ENCODE measurements at places on chromosomes 11 and 22.

DNA sequence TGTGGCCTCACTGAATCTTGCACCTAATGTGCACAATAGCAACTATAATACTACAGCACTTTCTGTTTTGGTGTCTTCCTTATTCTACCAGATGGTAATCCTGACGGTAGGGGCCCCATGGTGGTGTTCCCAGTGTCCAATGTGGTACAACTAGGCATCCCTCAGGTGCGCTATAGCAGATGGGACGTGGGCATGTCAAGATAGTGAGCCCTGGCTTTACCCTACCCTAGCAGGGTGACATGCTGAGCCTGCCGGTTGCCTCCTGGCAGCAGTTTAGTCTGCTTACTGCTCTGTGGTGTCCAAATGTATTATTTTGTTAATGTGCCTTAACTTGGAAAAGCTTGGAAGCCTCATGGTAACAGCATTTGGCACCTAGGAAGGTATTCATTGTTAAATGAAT, 19.2 kb downstream of the ACO2 start:
- DNase-seq, result no peak

- DNase-seq, result no peak
Measured at GRCh38 chr11:121889931-121890330, 226.1 kb downstream of the BLID start.

DNA sequence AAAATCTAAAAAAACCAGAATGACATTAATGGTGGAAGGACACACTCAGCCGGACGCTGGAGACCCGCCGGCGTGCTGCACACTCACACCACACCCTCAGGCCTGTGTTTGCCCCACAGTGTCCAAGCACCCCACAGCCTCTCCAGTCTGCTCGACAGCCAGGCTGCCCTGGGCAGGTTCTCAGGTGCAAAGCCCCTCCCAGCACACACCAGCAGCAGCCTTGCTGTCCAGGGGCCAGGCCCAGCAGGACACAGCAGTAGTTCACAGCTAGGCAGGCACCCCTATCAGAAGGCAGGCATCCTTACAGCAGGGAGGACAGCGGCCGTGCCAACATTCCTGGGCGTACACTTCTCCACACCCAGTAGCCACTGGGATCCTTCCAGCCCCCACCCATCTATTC, 1.7 kb upstream of the SLC25A1 start:
- no peak for DNase-seq

DNA sequence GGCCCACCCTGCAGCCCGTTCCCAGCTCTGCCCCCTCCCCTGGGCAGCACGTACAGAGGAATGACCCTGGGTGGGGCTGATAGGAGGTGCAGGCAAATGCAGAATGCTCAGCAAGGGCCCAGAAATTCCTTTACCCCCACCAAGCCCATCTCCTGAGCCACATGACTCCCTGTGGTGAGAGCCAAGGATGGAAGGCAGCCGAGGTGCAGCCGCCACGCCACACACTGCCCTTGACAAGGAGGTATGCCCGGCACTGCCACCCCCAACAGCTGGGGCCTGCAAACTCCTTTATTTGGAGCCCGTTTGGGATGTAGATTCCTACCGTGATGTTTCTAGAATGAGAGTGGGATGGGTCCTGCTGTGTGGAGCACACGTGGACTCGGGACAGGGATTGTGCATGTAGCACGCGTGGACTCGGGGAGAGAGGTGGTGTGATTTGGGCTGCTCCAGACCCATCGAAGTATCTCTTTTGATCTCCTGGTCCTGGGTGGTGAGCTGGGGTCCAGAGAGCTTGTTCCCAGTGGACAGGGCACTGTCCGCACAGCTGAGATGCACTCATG, 12.9 kb downstream of the GTSE1 start:
- no peak for DNase-seq

DNA sequence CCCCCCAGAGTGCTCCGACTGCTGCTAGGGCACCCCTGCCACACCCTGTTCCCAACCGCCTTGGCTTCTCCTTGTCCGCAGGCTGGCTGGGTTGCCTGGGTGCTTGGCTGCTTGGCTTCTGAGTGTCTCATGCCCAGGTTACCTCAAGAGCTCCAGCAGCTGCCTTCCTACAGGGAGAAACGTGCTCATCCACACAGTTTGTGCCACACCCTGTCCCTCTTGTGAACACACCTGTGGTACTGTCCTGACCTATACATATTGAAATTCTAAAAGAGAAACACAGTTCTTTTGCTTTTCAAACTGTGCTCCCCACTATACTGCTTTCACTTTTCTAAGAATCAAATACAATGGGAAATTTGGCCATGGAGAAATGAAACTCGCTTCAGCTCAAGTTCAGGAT, 191.4 kb downstream of the DBX1 start:
- DNase-seq, result no peak

DNA sequence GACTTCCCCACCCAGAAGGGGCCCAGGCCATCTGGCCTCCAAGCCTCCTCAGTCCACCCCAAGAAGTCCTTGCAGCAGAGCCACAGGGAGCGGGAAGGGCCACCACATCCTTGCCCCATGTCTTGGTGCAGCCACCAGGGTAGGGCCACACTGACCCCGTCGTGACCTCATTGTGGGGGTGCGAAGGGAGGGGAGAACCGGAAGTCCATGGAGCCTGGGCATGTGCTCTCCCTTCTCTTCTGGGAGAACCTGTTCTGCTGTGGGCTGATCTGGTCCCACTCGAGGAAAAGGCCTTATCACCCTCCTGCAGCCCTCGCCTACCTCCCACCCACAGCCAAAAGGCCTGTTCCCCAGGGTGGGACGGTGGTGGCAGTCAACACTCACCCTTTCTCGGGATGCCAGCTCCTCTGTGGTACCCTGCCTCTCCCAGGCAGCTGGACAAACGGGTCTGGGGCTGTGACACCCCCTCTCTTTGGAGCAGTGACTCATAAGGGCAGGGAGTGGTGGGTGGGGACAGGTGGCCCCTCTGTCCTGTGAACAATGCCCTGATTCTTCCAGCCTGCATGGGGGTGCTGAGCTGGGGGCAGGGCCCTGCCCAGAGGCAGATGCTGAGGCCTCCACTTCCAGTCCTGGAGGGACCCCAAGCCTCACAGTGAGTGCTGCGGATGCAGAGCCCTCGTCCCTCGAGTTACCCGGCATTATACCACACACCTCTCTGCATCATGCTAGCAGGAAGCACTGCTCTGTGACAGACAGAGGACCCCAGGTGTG, 14.6 kb upstream of the CTSD start:
- DNase-seq, result no peak

GRCh38 chr11:13668957-13669521, 571 bp downstream of the FAR1 start:
- DNase-seq, result peak; percentile 80

DNA sequence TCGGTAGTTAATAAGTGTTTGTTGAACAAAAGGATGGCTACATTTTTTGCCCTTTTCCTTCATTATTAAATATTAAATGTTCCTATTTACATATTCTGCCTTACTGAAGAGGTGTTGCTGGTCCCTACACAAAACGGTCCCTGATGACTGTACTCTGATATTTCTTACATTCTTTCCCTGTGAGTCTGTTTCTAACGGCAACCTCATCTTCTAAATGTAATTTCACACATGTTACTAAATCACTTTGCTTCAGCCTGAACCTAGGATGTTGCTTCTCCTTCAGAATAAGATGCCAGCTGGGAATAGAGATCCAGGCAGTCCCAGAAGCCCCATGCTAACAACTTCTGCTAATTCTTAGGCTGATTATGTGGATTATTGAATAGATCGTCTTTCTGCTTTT, 50.3 kb downstream of the SPON1 start:
- DNase-seq, result no peak

GRCh38 chr11:107996006-107996776, 12.5 kb upstream of the CUL5 start:
- DNase-seq, result no peak

DNA sequence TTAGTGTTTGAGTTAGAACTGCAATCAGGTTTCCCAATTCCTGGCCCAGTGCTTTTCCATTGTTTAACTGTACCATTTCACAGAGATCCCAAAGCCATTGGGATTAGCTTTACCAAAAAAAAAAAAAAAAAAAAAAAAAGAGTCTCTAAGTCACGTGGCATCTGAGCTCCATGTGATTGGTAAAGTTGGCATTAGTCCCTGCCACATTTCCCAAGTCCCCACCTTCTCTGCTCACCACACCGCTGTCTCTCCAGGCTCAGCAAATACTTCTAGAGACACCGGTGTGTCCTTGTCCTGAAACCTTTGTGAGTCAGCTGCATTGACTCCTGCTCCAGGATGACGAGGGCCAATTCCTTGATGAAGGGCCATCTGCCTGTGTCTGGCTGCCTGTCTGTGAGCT, 305.3 kb downstream of the KIRREL3 start:
- DNase-seq, result no peak
